ENCODE measurements at places on chromosomes 2 and 18.

DNA sequence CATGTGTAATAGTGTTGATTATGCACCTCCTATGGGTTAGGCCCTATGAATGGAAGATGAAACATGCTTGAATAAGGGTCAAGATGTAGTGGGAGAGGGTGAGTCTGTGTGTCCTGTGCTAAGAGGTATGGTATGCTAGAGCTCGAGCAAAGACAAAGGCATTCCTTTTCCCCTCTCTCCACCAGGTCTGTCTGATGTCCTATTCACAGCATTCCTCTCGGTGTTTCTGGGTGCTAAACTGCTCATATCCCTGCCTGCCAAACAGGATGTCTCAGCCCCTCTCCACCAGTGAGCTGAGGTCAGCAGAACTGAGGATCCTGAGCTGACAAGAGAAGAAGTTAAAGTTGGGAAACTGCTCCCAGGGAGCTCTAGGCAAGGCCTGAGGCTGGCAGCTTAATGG is 344.9 kb downstream of the TSN start:
- no peak for DNase-seq

DNA sequence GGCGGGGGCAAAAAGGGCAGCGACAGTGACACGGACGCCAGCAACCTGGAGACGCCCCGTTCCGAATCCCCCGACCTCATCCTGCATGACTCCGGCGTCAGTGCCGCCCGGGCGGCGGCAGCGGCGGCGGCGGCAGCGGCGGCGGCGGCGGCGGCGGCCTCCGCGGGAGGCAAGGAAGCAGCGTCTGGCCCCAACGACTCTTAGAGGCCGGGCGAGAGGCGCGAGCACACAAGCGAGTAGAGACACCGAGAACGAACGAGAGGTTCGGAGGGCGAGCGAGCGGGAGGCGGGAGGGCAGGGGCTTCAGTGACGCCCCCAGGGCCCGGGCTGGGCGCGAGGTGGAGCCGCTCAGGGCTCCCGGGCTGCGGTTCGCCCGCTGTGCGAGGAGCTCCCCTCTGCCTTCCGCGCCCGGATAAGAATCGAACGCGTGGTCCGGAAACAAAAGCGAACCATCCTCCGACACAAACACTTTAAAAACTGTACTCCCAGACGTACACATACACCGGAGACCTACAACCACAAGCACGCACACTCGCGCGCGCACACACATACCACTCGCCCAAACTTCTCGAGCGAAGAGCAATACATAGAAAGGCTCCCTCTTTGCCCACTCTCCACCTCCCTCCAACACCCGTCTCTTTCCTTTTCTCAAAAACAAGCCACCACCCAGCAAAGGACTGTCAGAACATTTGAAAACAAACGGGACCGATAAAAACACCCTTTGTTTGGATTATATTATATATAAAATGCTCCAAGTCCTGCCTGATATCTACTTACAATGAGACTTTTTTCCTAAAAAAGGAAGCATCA is 2.8 kb downstream of the SP9 start:
- no peak for DNase-seq

GRCh38 chr2:200380833-200381542 is 74.5 kb downstream of the SPATS2L start:
- DNase-seq: no peak

DNA sequence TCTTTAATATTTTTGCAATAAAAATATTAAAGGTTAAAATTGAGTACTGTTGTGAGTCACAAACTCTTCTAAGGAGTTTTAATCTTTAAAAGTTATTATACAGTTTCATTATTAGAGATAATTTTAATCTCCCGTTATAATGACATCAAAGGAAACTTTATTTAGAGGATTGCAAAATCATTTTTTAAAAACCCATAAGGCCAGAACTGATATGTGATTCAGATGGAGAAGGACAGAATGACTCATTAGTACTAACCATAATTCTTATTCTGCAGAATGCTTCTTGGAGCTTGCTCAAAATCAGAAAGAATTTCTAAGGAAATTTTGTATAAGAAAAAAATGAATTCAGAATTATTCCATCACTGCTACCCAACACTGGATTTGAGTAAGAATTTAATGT is 12.5 kb upstream of the HNRNPLL start:
- no peak for DNase-seq

DNA sequence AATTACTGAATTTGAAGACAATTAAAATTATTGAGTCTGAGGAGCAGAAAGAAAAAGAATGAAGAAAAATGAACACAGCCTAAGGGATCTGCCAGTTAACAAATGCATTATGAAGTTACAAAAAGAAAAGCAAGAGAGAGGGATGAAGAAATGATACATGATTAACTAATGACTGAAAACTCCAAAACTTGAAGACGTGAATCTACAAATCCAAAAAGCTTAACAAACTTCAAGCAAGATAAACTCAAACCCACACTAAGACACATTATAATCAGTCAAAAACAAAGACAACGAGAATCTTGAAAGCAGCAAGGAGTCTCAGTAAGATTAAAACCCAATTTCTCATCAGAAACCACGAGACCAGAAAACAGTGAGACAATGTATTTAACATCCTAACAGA is 15.6 kb downstream of the RPRD1A start:
- no peak for DNase-seq

DNA sequence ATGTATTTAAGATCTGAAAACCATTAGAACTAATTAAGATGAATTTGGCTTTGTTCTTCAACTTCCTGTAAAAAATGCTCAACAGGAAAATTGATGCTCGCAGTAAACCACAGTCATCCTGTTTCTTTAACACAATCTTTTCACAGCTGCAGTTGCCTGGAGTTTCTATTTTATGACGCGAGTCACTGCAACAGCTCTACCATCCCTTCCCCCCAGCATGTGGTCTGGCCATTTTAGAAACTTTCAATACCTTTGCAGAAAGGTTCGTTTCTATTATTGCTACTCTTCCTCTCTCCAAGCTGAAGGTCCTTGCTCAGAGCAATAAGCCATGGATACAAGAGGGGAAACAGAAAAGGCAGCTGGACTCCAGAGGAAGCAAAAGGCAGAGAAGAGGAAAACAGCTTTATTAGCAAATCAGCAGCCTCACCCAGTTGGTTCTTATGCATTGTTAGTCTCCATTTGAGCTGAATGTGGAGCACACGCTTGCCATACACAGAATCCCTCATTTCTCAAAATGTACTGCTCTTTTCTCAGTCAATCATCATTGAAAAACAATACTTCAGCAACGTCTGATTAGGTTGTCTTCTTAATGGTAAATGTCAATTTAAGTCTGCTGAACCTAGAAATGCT is 3.9 kb downstream of the WIPF1 start:
- peak; percentile 33 for DNase-seq

DNA sequence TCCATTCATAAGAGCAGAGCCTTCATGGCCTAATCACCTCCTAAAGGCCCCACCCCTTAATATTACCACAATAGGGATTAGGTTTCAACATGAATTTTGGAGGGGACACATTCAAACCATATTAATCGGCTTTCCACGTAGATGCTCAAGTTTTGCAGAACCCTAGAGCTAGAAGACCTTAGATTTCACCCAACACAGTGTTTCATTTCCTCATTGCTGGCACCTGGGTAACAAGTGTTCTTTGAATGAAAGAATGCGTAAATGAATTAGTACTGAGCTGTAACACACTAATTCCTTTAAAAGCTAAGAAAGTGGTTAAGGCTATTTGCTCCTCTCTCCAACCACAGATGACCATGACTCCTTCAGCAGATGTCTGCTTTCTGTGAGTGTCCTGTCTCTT is 252.5 kb downstream of the SMAD2 start:
- no peak for DNase-seq

DNA sequence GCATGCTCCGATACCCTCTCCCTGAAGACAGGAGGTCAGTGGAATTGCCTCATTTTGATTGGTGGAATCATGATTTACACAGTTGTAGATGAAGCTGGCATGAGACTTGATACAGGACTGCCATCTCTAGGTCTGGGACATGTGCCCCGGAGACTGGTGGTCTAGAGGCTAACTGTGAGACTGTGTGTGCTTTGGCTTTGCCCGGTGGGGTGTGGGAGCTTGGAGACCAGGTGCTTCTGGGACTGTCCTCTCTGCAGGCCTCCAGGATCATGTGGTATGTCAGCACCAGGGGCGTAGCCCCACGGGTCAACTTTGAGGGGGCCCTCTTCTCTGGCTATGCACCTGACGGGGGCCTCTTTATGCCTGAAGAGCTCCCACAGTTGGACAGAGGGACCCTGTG is 2.7 kb downstream of the THNSL2 start:
- no peak for DNase-seq

- DNase-seq: peak; percentile 53
Observed at GRCh38 chr2:239035361-239035814, 187.5 kb downstream of the TWIST2 start.

DNA sequence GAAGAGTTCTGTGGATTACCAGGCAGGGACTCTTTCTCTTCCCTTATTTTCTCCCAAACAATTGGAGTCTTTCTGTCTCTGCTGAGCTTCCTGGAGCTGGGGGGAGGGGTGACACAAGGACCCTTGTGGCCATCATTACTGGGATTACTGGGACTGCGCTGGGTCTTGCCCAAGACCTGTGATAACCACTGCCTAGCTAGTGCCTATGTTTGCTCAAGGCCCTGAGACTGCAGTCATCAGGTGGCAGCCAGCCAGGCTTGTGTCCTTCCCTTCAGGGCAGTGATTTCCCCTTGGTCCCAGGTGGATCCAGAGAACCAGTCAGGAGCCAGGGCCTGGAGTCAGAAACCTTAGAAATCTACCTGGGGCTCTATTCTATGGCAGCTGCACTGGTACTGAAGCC is 355.6 kb downstream of the PARD3B start:
- DNase-seq: no peak

- no peak for DNase-seq
Observed at GRCh38 chr18:24605444-24605843, 145.0 kb downstream of the HRH4 start.

- no peak for DNase-seq
Observed at GRCh38 chr18:29459972-29460371, 1283.0 kb upstream of the CDH2 start.

DNA sequence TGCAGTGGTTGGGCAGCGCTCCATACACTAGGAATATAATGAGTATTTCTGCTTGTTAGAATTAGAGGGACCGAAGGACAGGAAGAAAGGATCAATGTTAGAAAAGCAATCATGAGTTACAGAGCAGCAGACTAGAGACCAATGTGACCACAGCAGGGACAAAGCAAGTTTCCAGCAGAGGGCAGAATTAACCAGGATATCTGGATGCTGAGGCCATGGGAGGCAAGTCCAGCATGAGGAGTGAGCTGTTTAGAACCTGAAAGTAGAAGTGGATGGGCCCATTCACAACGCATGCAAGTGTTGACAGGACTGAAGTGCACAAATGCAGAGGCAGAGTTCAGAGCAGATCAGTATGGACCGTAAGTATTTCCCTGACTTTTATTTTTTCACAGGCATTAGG is 910.4 kb upstream of the GYPC start:
- DNase-seq: no peak

DNA sequence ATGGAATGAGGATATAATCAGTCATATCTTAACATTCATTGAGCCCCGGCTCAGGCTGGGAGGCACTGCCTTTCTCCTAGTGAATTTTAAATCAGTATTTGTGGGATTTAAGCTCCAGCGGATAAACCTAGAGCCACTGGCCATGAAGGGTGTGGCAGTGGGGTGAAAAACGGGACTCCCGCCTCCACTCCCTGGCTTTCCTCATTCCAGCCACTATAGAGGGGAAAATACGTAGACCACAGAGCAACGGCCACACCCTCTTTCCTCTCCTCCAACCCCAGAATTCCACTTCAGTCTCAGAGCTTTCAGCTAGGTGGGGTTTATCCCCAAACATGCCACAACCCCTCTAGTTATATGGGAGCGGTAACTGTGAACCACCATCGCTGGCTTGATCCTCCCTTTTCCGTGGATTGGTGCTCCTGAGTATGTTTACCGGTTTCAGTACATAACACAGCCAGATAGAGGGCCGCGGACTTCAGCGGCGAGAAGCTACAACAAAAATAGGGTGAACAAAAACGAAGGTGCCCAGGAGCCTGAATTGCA is 70.6 kb upstream of the ITGB6 start:
- no peak for DNase-seq

DNA sequence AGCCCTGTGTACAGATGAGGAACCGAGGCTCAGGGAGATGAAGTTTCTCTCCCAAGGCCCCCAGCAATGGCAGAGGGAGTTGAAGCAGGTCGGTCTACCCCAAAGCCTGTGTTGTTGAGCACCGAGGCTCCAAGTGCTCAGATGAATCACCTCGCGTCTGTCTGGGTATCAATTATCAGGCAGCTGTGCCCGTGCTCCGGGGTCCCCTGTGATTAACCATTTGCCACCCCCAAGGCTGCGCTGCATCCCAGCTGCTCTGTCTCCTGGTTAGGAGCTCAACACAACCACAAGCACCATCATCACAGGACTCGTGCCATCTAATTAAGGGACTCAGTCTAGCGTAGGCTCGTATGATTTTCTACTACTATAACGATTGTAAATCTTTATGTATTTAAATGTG is 27.1 kb downstream of the LIPG start:
- no peak for DNase-seq

GRCh38 chr2:134412639-134412999 is 158.7 kb downstream of the MGAT5 start:
- DNase-seq: no peak

DNA sequence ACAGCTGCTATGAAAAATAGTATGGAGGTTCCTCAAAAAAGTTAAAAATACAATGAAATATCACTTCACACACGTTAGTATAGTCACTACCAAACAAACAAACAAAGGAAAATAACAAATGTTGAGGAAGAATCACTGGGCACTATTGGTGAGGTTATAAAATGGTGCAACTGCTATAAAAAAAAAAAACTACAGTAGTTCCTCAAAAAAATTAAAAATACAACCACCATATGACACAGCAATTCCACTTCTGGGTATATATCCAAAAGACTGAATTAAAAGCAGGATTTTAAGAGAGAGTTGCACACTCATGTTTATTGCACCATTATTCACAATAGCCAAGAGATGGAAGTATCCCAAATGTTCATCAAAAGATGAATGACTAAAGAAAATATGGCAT is 80.9 kb upstream of the POU3F3 start:
- no peak for DNase-seq

GRCh38 chr2:16264931-16265540 is 324.7 kb downstream of the MYCN start:
- DNase-seq: no peak

GRCh38 chr2:175684466-175684865 is 317.6 kb downstream of the LNPK start:
- DNase-seq: no peak

DNA sequence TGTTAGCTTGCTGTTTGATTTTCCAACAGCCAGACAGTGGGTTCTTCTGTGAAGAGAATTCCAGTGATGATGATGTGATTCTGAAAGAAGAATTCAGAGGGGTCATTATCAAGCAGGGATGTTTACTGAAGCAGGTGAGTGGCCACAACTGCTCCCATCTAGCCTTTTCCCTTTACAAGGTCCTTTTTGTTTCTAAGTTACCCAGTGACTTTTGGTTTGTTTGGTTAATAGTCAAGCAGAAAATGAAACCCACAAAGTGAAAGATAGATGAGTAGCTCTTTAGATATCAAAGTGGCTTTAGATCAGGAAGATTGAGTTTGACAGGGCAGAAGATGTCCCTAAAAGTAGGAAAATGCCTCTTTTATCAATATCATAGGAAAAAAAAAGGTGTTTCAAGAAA is 23.3 kb downstream of the PLEK start:
- DNase-seq: no peak
